ENCODE measurements at places on chromosomes 1 and 21. TPM values are rescaled to one million over a fixed set of nuclear protein-coding genes. Genes with fewer than 3 reads are reported as not detected.

Gene LCE3E
- 1.3 TPM for total RNA-seq

Gene FAM177B
- 0.20 TPM for total RNA-seq

Gene NBPF26
- total RNA-seq = 62.6 TPM

Gene SORT1
- total RNA-seq = 30.9 TPM

Gene HS2ST1
- 20.2 TPM for total RNA-seq

Gene TINAGL1
- 28.6 TPM for total RNA-seq

Gene LYPD8
- total RNA-seq = not detected

Gene FLG2
- total RNA-seq = 139 TPM

Gene BGLAP
- total RNA-seq = 0.99 TPM

Gene LHX4
- 0.10 TPM for total RNA-seq

Gene GJA9
- not detected for total RNA-seq

Gene BACE2
- total RNA-seq = 53.2 TPM

Gene DDX20
- 12.8 TPM for total RNA-seq

Gene FOXO6
- total RNA-seq = 4.1 TPM

Gene SEC16B
- 9.6 TPM for total RNA-seq

Gene MPL
- total RNA-seq = 0.10 TPM

Data from skin of body (tissue), 3 donors.